ENCODE measurements at places on chromosomes 2 and 18.

- DNase-seq = no peak
Measured at GRCh38 chr18:31197676-31198075, 35.0 kb upstream of the DSC1 start.

DNA sequence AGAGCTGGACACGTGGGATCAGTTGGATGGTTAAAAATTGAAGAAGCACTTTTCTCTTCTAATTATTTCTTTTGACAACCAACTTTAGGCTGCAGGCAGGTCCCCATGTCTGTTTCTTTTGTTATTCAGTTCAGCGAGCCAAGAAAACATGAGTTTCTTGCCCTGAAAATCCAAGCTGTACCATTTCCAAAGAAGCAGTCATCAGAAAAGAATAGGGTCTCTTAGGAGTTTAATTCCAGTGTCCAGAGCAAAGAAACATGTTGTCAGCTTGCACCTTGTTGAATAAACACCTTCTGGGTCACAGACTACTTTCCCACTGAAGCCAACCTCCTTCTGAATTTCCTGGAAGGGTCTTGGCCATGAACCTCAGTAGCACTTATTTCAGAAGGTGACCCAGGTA, 170.5 kb upstream of the COPS8 start:
- DNase-seq = no peak

- DNase-seq = no peak
Measured at GRCh38 chr2:65869296-65869695, 436.9 kb upstream of the SPRED2 start.

GRCh38 chr2:127486247-127487058, 39.8 kb downstream of the IWS1 start:
- DNase-seq = no peak

GRCh38 chr2:222362336-222362735, 62.0 kb upstream of the SGPP2 start:
- DNase-seq = no peak
